Esophagus squamous epithelium (tissue), 5 donors: ENCODE measurements at places on chromosomes 4 and X. TPM values are rescaled to one million over a fixed set of nuclear protein-coding genes. Genes with fewer than 3 reads are reported as not detected.

- no peak for DNase-seq
- no peaks in the 10 kb centered on the region for H3K4me1 ChIP-seq
- no peak overlapping the region for H3K27ac ChIP-seq
- no peaks in the 10 kb centered on the region for H3K27me3 ChIP-seq
Measured at GRCh38 chr4:80732010-80732409, 298.5 kb upstream of the BMP3 start.

GRCh38 chr4:23855912-23856605, 33.8 kb downstream of the PPARGC1A start:
- H3K4me3 ChIP-seq, result no peak overlapping the region
- no peaks in the 10 kb centered on the region for H3K27me3 ChIP-seq
- H3K4me1 ChIP-seq, result no peaks in the 10 kb centered on the region
- DNase-seq, result no peak
- no peaks in the 10 kb centered on the region for H3K36me3 ChIP-seq

DCAF4L1 gene
- 0.38 TPM for total RNA-seq

DNA sequence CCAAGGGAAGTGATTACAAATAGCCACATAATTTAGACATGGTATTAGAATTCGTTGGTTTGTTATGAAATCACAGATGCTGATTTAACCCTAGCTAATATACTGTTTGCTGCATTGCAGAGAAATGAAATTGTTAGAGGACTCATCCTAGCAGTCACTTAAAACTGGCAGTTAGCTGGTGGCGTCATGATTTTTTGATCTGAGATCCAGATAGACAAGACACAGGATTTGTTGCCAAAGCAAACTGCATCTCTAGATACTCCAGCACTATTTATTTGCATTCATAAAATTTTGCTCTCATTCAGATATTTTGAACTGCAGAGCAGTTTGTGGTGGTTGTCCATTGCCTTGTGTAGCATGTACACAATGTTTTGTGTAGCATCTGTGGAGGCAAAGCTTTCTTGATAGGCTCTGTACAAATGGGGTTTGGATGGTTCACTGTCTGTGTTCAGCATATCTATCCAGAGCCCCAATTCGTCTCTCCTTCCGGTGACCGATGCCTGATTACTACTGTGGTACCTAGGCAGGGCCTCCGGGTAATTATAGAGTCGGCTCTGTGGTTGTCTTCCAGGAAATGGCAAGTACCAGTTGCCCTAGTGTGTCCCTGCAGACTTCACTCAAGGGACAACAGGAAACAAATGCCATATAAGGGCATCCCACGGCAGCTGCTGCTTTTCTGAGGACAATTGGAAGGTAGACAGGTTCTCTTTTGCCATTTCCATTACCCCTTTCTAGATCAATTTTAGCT, 30.1 kb upstream of the SPARCL1 start:
- no peaks in the 10 kb centered on the region for H3K36me3 ChIP-seq
- no peak overlapping the region for H3K4me3 ChIP-seq
- DNase-seq, result no peak
- peaks cover 17% of the 10 kb centered on the region for H3K4me1 ChIP-seq
- no peak overlapping the region for H3K27ac ChIP-seq
- H3K27me3 ChIP-seq, result no peaks in the 10 kb centered on the region

DNA sequence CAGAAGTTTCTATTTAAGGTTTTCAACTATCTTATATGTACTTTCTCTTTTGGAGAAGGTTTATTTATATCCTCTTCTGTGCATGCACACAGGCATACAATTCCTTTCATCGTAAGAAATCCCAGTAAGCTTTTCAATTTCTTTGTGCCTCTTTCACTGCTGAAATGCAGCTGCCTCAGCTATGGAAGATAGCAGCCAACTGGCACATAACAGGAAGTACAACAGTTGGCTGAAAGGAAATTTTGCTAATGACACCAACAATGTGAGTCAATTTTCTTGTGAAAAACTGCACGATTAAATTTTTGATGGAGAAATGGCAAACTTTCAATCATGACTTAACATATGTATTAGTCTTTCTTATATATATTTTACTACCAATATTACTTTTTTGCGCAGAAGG, 74.5 kb upstream of the PAQR3 start:
- no peaks in the 10 kb centered on the region for H3K4me1 ChIP-seq
- no peak for DNase-seq
- no peak overlapping the region for H3K27ac ChIP-seq
- H3K36me3 ChIP-seq, result no peaks in the 10 kb centered on the region
- H3K4me3 ChIP-seq, result no peak overlapping the region
- H3K27me3 ChIP-seq, result no peaks in the 10 kb centered on the region
